GDM1 (cell line): ENCODE measurements at places on chromosomes 7 and 10.

DNA sequence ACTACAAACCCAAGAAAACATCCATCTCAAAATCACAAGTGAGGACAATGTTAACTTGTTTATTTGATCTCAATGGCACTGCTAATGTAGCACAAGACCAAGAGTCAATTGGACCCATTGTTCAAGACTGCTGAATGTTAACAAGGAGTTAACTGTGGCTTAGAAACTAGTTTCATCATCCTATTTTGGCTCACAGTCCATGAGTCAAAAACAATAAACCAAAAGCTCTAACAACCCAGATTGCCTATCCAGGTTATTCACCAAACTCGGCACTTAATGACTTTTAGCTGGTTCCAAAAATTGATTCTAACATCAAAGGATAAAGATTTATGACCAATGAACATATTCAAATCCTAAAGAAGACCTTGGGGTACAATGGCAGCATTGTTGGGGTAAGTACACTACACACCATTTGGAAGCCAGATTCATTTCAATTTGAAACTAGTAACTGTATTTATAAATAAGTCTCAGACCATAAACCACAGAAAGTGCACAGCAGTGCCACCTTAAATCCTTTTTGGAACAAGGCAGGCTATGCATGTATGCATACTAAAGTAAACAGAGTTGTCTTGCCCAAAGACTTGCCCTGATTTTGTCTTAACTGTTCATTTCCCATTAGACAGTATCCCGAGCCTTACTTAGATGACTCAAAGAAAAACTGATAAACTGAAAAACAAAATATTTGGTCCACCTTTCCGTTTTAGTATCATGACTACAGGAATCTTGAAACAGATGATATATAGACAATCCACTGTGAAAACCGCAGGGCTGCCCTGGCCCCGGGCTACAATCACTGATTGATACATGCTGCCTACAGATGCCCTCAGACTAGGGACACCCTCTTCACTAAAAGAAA is 84.5 kb downstream of the SRPK2 start:
- DNase-seq = no peak

DNA sequence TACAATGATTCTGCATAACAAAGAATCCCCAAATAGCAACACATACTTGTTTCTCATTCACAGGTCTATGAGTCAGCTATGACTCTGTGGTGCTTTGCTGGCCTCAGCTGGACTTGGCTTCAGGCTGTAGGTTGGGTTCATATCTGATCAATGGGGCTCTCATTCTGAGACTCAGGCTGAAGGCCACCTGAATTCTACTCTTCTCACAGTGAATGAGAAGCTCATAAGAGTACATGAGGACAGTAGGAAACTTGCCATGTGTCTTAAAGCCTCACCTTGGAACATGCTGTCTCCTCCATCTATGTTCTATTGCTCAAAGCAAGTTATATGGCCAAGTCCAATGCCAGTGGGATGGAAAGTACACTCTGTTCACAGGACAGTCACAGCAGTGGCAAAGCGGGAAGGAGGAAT is 292.9 kb downstream of the BMPER start:
- DNase-seq = no peak

DNA sequence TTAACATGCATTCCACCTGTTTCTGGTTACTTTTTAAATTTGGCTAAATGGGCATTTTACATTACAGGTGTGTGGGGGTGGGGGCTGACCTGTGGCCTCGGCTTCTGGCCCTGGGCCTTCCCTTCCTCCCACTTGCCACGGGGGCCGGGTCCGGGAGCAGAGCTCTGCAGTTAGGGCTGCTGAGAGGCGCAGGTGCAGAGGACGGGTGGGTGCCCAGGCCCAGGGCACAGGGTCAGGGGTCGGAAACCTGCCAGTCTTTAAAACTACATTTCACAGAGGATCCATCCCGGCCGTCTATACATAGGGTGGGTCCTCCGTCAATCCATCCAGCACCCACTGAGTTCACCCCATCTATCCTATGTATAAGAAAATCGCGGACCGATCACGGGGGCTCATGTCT is 106.5 kb upstream of the INSIG1 start:
- DNase-seq = no peak

DNA sequence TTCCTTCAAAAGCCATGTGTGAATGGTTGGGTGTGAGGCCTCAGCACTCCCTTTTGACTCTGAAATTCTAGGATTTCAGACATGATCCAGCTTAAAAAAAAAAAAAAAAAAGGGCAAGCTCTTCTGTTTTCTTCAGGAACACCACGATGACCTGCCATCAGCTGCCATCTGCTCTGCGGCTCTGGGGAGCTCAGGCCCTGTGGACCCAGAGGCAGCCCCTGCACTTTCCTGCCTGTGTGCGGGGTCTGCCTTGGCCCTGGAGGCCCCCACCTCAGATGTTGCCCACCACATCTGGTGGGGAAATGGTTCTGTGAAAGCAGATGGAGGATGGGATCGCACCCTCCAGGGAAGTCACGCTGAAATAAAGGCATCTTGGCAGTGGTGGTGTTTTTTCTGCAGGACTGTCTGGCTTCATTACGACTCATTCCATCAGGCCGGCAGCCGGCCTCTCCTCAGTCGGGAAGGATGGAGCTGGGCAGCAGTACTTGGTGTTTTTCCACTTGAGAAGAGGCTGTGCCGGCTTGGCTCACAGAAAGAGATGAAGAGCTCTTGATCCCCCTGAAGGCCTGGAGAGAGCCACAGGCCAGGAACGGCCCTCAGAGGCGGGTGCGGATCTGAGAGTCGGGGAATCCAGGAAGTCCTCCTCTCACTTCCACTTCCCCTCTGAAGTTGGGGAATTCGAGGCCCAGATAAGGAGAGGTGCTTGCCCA is 66.1 kb upstream of the AQP1 start:
- no peak for DNase-seq

GRCh38 chr7:87213811-87214210 is 5.7 kb downstream of the TMEM243 start:
- DNase-seq = no peak
